Right cardiac atrium (tissue), 5 donors: ENCODE measurements at places on chromosomes 2 and 18. TPM values are rescaled to one million over a fixed set of nuclear protein-coding genes. Genes with fewer than 3 reads are reported as not detected.

Gene NT5DC4
- not detected for polyA plus RNA-seq

Gene DRC1
- not detected for polyA plus RNA-seq

Gene CYP26B1
- polyA plus RNA-seq = 7.2 TPM

Gene HOXD1
- polyA plus RNA-seq = 0.05 TPM

Gene TUBA4A
- polyA plus RNA-seq = 131 TPM

Gene G6PC2
- polyA plus RNA-seq = not detected

Gene SLC5A7
- polyA plus RNA-seq = 0.09 TPM

Gene SLC23A3
- polyA plus RNA-seq = 0.59 TPM

DNA sequence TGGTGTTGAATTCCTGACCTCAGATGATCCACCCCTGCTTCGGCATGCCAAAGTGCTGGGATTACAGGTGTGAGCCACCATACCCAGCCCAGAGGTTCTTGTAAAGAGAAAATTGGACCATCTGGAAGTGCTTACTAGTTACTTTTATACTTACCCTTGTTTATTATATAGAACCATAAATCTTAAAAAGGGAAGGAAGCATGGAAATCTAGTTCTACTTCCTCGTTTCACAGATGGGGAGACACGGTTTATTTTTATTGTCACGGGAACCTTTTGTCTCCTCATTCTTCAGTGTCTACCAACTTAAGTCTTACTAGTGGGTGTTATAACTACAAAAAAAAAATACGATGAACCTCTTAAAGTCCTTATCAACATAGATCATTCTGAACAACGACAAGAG, 45.8 kb upstream of the PDK1 start:
- DNase-seq = no peak

DNA sequence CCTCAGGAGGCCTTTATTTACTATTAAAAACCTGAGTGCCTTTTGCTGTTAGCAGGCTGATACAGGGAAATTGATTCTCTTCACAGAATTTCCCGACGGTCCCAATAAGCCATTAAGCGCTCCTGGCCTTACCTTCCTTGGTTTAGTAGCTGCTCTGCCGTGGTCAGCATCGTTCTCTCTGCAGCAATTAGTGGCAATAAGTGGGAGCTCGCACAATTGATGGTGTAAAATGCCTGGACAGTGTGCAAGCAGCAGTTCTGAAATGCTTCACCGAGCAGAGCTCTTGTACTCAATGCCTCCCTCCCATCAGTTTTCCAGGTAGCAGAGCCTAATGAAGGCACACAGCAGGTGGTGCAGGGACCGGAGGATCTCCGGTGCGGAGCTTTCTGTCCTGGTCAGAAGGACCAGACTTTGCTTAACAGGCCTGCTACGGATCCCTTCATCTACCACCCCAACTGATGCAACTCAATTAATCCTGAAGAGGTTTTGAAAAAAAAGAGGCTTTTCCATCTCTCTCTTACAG, 1.1 kb upstream of the LINC00305 start:
- DNase-seq = no peak

GRCh38 chr2:177392373-177393202, at the start of gene AGPS:
AGPS (plus strand) TSS chr2:177392773; CDS start chr2:177392790, 17 bp downstream.
- DNase-seq = peak; percentile 93

- no peak for DNase-seq
These were observed 61.7 kb downstream of the LYPD1 start for GRCh38 chr2:132608311-132608710.

DNA sequence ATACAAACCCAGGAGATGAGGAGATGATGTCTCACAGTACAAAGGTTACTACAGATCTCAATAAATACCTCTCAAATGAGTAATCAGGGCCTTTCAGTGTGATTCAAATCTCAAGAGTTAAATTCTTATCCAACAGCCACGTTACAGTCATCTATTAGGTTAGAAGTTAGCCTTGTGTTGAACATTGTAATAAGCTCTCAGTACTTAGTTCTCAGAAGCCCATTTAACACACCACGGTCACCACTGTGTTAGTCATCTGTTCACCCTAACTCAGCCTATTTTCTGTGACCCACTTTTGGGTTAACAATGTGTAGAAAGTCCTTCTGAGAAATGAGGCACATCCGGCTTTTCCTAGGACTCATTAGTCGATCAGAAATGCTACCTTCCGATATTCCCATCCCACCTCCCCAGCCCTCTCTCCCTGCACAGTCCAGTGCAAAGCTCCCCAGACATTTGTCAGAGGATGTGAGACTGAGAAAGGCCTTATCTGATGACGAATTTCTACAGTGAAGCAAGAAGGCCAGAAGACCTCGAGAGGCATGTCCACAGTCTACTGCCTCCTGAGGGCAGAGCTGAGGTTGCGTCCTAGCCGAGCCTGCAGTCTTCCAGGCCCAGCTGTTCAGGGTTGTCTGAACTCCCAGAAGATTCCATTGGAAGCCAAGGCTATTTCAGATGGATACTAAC, 92.6 kb downstream of the ACTR2 start:
- DNase-seq = no peak

DNA sequence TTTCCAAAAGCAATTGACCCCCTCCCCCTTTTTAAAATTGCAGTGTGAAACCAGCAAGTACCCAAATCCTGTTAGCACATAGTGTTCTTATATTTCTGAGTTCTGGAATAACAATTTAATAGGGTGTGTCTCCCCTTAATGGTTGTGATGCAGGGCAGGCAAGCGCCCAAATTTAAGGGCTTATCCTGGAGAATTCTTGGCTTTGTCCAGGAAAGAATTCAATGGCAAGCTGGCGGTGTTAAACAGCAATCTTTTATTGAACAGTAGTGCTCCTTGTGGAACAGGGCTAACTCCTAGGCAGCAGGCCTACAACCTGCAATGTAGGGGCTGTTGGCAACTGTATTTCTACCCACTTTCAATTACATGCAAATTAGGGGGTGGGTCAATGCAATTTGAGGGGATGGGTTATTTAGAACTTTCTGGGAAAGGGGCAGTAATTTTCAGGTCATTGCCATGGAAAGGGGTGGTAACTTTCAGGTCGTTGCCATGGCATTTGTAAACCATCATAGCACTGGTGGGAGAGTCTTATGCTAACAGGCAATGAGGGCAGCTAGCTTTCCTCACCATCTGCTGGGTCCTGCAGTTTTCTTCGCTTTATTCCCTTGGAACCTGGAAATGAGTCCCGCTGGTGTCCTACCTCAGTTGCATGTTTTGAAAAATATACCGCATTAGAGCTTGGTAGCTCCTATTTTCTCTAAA, 149.0 kb upstream of the KCTD1 start:
- DNase-seq = peak; percentile 42

- no peak for DNase-seq
These were observed 73.2 kb upstream of the LCLAT1 start for GRCh38 chr2:30373881-30374302.

- no peak for DNase-seq
These were observed 73.5 kb downstream of the EMX1 start for GRCh38 chr2:72990695-72991438.

DNA sequence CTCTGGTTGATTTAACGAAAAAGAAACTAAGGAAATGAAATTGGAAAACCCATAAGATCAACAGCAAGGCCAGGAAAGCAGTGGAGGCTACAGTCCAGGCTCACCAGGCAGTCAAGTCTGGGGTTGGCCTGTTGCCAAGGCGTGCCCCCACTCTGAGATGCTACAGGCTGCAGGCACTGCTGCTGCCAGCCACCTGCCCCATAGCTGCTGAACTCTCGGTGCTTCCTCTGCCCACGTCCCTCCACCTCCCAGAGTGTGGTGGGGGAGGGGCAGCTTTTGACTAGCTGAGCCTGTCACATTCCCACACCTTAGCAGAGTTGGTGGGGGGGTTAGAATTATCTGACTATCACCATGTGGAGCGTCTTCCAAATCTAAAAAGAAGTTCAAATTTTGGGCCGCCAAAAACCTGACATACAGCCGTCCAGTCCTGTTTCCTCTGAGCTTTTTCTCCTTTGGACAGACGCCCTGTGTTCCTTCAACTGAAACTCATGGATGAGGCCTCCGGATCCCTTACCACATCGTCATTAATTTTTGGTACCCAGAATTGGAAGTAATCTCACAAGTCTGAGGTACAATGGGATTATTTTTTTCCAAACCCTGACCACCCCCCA, 3.9 kb upstream of the SH3RF3 start:
- no peak for DNase-seq

DNA sequence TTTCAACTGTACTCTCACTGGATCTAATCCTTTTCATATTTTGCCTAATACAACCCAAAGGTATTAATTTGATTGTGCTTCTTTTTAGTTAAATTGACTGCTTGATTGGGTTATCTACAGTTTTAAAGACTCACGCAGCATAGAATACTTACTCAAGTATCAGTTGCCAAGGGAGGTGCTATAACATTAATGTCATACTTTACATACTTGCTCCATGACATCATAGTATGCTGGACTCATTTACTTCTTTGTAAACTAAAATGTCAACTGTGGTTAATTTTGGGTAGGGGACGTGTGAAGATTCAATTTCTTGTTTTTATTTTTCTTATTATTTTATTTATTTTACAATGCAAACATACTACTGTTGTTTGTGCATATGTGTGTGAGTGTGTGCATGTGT, 716.2 kb upstream of the VRK2 start:
- DNase-seq = no peak

DNA sequence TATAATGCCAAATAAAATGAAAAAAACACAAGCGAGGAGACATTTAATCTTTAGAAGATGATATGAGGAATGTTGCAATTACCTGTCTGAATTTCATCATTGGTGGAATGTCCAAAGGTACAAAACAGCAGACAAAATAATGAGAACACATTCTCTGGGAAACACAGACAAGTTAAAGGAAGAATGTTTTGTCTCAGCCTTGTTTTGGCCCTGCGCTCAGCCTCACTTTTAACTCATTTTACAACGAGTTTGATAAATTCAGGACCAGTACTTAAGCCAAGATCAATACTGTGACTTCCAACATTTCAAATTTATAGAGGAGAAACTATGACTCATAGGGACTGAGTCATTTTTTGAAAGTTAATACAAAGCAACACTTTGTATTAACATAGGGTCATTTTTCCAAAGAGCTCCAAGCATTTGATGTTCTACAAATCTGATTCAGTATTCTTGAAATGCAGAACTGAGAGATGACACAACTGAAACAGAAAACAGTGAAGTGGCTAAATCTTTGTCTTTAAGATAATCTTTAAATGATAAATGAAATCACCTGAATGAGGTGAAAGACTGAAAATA, 833.2 kb upstream of the CHAC2 start:
- DNase-seq = no peak

- DNase-seq = no peak
These were observed 435.4 kb downstream of the SETBP1 start for GRCh38 chr18:45116116-45116515.

DNA sequence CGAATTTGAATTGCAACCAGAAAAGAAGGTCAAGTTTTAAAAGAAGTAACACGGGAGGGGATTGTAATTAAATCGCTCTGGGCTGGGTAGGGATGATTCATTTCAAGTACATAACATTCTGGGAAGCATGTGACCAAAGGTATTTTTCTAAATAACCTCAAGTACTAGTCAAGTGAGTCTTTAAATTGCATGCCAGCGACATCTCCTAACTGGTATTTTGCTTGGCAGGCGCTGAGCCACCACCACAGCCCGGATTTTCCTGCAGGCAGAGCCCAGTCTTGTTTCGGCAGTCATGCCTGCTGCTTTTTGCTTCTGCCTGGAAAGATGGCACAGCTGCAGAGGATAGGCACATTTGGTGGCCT, 33.7 kb upstream of the NPAS2 start:
- DNase-seq = peak; percentile 58

DNA sequence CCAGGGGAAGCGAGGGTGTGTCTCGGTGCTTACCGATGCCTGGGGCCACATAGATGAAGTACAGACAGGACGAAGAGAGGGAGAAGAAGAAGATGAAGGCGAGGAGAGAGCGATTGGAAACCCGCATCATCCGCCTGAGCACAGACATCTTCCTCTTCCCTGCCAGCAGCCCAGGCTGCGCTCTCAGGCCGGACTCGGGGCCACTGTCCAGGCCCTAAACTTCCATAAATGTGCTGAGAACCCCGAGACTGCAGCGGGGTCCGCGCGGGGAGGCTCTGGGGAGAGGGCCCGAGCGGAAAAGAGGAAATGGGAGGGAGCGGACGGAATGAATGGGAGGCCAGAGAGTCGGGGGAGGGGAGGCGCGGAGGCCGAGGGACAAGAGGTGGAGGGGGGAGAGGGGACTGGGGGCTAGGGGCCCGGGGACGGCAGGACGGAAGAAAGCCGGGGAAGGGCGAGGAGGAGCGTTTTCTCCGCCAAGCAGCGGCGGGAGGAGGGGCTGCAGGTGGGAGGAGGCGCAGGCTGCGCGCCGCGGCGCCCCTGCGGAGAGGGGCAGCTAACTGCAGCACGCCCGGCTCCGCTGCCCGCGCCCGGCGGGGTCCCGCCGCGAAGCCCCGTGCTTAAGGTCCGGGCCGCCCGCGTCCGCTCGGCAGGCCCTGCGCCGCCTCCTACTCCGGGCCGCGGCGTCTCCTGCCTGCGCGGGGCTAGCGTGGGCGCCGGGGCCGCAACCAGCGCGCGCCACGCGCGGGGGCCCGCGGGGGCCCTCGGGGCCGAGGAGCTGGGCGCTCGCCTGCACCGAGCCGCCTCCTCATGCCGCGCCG, at the start of gene B4GALT6:
Gene B4GALT6 (minus strand): TSS at position 303 of the 818 bp plus-strand sequence. CDS start 155 bp downstream, at position 148.
- peak; percentile 32 for DNase-seq

DNA sequence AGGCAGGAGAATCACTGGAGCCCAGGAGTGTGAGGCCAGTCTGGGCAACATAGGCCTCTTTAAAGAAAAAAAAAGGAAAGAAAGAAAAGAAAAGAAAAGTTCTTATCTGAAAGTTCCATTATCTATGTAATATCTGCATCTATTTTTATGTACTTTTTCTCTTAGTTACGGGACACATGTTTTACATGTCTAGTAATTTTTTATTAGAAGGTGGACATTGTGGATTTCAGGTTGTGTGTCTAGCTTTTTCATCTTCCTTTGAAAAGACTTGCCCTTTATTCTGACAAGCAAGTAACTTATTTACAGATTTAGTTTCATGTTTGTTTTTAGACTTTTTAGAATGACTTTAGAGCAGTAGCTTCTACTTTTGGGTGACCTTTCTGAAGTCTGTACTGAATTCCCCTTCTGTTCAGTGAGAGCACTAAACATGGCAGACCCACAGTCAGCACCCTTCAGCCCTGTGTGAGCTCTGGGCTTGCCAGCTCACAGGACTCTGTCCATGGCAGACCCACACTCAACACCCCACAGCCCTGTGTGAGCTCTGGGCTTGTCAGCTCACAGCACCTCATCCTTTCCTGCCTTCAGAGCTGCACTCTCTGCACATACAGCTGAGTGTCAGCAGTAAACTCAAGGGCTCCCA, 17.5 kb downstream of the TRAPPC12 start:
- no peak for DNase-seq

GRCh38 chr2:106867196-106867953, 18.6 kb downstream of the ST6GAL2 start:
- DNase-seq = no peak

GRCh38 chr2:22485486-22485885, 899.5 kb upstream of the KLHL29 start:
- no peak for DNase-seq

GRCh38 chr2:53952519-53952918, 18.3 kb downstream of the PSME4 start:
- no peak for DNase-seq
